NCI-H748 treated with DMSO at 0.1 percent for 48 hours (cell line): ENCODE measurements at places on chromosomes 12 and 14.

- DNase-seq: no peak
Measured at GRCh38 chr12:91210144-91210543, 27.5 kb upstream of the DCN start.

DNA sequence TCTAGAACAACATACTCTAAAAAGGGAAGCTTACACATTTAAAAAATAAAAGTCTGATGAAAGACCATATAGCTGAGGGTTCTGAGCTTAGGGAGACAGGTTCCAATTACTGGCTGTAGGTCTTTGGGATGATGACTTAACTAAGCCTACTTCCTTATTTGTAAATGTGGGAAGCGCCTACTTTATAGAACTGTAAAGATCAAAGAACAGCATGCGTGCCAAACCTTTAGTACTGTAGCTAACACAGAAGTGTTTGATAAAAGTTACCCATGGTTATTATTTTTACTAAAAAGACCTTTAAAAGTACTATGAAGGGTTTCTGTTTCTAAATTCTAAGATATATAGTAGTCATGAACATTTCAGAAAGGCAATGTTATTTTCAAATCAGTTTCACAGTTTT, 35.7 kb downstream of the STK38L start:
- DNase-seq: no peak

DNA sequence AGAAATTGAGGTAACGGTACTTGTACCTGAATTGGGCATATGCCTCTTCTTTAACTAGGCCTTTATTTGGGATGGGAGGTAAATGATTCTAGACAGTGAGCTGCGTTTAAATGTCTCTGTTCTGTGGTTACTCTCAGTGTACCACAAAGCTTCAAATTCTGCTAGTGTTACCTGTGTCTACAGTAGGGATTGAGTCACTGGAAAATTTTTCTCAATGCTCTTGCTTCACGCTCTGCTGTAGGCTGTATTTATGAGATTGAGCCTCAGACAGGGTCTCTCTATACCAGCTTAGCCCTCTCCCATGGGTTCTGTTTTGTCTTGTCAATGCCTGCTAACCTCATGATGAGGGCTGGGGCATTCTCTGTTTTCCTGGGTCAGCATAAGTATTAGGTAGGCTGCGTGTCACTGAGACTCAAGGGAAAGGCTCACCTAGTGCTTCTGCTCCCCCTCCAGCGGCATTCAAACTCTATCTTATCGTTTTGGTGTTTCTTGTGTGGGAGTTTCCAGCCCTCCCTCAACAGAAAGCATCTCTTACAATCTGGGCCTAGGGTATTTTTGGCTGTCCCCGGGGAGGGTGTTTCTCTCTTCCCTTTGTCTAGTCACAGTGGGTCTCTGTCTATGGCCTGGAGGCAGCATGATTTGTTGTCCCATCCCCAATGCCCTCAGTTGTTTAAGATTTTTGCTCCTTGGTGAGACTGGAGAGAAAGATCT, 285.8 kb downstream of the ADGRD1 start:
- DNase-seq: no peak

DNA sequence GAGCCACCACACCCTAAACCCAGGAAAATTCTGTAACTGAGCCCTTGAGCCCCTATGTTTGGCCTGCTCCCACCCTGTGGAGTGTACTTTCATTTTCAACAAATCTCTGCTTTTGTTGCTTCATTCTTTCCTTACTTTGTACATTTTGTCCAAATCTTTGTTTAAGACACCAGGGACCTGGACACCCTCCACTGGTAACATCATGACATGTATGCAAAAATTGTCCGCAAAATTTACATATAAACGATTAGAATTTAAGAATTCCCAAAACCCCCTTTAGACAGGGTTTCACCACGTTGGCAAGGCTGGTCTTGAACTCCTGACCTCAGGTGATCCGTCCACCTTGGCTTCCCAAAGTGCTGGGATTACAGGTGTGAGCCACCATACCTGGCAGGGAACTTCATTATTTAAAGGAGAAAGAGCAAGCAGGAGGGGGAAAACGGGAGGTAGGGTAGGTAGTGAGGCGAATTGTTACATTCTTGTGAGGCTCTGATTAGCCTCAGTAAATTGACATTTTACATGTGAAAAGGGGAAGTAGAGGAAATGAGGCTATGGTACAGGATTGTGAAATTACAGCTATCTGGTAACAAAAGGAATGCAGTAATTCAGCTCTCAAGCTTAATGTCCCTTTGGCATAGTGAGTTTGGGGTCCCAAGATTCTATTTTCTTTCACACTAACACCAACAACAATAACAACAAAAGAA, 27.6 kb downstream of the TUBA1A start:
- no peak for DNase-seq

DNA sequence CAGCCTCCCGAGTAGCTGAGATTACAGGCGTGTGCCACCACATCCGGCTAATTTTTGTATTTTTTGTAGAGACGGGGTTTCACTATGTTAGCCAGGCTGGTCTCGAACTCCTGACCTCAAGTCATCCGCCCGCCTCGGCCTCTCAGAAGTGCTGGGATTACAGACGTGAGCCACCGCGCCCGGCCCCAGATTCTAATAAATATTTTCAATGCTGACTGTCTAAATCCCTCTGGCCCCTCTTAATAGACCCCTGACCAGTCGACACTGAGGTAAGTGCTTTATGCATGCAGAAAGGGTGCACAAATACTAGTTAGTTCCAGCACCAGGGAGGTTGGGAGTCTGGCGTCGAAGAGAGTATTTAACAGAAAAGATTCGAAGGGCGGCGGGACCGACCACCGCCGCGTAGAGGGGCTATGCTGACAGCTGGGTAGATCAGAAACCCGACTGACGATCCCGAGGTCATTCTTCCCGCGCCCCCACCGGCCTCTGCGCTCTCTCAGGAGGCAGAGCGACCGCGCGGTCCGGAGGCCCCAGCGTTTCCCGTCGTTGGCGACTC, 1.1 kb upstream of the SPATS2 start:
- DNase-seq: no peak

DNA sequence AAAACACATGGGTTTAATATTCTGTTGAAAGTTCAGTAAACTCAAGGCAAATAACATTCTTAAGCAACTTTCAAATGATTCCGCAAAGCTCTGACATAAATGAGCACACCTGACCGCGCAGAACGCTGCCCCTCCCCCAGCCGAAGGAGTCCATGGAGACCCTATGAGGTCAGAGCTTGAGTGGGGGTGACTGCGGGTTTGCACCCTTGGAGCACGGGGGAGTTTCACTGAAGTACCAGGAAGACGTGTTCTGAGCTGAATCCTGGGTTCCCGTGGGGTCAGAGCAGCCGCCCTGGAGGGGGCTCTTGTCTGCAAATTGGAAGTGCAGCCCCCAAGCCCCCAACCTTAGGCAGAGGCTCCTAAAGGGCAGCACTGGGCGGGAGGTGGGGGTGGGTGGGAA, 324.1 kb upstream of the SFSWAP start:
- no peak for DNase-seq

DNA sequence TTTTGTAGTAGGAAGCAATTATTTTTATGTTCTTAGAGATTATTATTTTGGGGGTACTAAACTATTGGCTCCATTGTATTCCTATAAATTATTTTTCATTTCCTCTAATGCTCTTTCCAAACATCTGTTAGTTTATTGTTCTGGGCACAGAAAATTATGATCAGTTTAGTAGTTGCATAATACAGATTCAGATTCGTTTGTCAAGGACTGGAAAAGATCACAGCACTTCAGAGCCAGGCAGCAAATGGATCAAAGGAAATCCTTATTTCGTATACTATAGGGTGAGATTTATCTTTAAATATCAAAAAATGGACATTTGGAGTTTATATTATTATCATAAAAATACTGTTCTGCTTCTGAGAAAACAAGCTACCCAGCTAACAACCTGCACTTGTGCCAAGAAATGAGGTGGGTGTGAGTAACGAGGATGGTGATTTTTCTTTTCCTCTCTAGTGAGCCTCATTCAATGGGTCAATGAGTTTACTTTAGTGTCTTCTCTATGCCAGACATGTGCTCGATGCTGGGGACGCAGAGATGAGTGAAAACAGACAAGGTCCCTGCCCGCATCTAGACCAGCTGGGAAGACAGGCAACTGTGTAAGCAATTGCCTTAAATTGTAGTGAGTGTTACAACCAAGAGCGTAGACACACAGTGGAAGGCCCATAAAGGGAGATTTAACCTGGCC, 208.6 kb upstream of the PLXNC1 start:
- no peak for DNase-seq

GRCh38 chr14:89352976-89353765, 63.9 kb downstream of the FOXN3 start:
- DNase-seq: no peak

GRCh38 chr12:42109031-42109430, 35.6 kb downstream of the GXYLT1 start:
- no peak for DNase-seq

- DNase-seq: no peak
Measured at GRCh38 chr12:6315704-6316597, 5.5 kb downstream of the PLEKHG6 start.
